ENCODE measurements at places on chromosomes 3 and 15.

GRCh38 chr3:10328460-10329071, 7.7 kb upstream of the SEC13 start:
- DNase-seq, result no peak

GRCh38 chr3:63857311-63857710, 6.3 kb downstream of the THOC7 start:
- DNase-seq, result no peak

GRCh38 chr3:141063831-141064230, 12.7 kb downstream of the SPSB4 start:
- no peak for DNase-seq

DNA sequence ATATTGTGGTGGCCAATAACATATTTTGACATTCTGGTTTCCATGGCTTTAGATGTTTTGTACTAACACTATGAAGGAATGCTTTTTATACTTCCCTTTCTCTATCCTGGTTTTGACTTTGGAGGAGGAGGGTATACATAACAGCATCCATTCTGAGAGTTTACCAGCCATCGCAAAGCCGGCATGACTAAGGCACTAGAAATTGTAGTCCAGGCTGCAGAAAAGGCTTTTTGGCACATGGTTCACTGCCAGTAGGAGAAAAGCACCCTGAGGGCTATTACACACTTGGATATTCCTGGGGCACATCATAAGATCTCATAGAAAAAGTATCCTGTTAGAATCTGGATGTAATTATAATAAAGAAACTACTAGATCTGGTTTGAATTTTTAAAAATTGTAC, 101.8 kb downstream of the STT3B start:
- DNase-seq, result no peak

DNA sequence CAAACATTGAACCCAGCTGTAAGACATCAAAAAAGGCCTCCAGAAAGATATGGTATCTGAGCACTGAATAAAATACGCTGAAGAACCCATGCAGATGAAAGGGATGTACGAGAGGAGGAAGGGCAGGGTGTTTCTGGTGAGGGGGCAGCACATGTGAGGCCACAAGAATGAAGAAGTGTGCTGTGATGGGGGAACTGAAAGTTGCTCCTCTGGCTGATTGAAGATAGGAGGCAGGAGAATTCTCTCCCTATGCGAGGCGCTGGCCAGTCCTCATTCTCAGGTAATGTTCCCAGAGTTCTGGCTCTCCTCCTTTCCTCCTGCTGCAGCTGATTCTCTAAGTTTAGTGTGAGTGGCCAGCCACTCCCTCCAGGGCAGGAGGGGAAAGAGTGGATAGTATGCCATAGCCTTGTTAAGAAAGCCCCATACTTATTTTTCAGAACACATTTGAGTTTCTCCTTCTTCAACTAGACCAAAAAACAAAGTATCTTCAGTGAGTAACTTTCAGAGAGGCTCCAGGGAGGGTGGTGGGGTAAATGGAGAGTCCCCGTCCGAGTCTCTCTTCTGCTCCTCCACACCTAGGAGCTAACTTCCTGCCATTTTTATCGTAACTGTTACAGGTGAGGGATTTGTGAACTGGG, 26.9 kb upstream of the MYO1E start:
- DNase-seq, result no peak

GRCh38 chr3:172129498-172129849, 90.1 kb downstream of the FNDC3B start:
- DNase-seq, result no peak

DNA sequence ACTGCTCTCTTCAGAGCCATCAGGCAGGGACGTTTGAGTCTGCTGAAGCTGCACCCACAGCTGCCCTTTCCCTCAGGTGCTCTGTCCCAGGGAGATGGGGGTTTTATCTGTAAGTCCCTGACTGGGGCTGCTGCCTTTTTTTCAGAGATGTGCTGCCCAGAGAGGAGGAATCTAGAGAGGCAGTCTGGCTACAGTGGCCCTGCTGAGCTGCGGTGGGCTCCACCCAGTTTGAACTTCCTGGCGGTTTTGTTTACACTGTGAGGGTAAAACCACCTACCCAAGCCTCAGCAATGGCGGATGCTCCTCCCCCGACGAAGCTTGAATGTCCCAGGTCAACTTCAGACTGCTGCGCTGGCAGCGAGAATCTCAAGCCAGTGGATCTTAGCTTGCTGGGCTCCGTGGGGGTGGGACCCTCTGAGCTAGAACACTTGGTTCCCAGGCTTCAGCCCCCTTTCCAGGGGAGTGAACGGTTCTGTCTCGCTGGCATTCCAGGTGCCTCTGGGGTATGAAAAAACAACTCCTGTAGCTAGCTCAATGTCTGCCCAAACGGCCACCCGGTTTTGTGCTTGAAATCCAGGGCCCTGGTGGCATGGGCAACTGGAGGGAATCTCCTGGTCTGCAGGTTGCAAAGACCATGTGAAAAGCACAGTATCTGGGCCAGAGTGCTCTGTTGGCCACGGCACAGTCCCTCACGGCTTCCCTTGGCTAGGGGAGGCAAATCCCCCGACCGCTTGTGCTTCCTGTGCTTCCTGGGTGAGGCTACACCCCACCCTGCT, 21.1 kb upstream of the ST6GAL1 start:
- DNase-seq, result no peak

Measured in NCI-H2029 (cell line).